GM23248 (cell line): ENCODE measurements at places on chromosomes 5 and 9. TPM values are rescaled to one million over a fixed set of nuclear protein-coding genes. Genes with fewer than 3 reads are reported as not detected.
A peak's percentile ranks its signal among the peaks of the same experiment; 100 is the strongest.

PCA3 gene
- total RNA-seq = not detected in 2 replicates

DEPDC1B gene
- 2.5 and 8.5 TPM in 2 replicates for total RNA-seq

MYOT gene
- total RNA-seq = not detected in 2 replicates

OR1N2 gene
- not detected in 2 replicates for total RNA-seq

LOX gene
- 418 and 440 TPM in 2 replicates for total RNA-seq

OLFM1 gene
- total RNA-seq = 17.0 and 18.6 TPM in 2 replicates

OR13C8 gene
- total RNA-seq = not detected in 2 replicates

LRRC14B gene
- total RNA-seq = not detected in 2 replicates

ADCY2 gene
- total RNA-seq = not detected in 2 replicates

DNA sequence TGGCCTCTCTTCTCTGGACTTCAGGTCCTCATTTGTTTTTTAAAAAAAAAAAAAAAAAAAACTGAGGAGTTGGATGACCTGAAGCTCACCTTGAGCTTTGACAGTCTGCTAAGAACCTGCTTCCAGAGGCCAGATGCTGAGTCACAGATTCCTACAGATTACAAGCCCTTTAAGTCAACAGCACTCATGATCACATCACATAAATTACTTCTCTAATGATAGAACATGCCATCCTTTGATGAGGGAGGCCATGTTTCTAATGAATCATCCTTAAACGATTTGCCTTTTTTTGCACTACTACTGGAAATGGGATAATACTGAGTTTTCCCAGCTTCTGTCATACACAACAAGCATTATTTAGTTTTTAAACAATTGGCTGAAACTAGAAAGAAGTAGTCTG lies 34.2 kb upstream of the MYOT start:
- DNase-seq = peak; percentile 70

GRCh38 chr5:172953776-172954675 lies 5.2 kb upstream of the RPL26L1 start:
- DNase-seq = peak; percentile 98

- DNase-seq = no peak
Observed at GRCh38 chr5:67194166-67194565, 2.4 kb downstream of the CD180 start.

- DNase-seq = no peak
Observed at GRCh38 chr5:11459716-11460115, 444.5 kb downstream of the CTNND2 start.

DNA sequence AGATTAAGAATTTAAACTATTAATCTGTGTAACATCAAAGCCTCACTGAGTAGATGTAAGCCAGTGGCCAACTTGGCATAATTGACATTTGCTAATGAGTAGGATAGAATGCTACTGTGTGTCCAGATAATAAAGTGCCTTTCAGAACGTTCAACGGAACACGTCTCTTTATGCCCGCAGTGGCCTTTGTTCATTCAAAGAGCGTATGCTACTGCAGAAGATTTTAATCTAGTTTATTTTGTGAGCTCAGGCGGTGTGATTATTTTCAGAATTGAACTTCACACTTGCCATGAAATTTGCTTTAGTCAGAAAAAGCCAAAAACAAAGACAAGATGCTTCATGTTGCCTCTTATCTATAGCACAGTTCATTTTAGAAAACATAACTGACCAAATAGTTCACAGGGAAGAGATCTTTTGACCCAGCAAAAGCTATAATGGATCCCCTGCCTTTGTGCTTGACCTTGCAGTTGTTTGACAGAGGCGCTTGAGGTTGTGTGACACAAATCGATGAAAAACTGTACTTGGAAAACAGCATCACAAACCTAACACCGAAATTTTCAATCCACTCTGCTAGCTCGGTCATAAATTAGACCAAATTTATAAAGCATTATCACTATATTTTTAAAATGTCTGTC lies 530.9 kb upstream of the TYRP1 start:
- no peak for DNase-seq

GRCh38 chr5:76234665-76235064 lies 151.5 kb downstream of the SV2C start:
- no peak for DNase-seq

GRCh38 chr9:129898185-129898584 lies 62.9 kb downstream of the USP20 start:
- peak; percentile 39 for DNase-seq

GRCh38 chr9:131667576-131667975 lies 72.3 kb downstream of the RAPGEF1 start:
- DNase-seq = peak; percentile 52

DNA sequence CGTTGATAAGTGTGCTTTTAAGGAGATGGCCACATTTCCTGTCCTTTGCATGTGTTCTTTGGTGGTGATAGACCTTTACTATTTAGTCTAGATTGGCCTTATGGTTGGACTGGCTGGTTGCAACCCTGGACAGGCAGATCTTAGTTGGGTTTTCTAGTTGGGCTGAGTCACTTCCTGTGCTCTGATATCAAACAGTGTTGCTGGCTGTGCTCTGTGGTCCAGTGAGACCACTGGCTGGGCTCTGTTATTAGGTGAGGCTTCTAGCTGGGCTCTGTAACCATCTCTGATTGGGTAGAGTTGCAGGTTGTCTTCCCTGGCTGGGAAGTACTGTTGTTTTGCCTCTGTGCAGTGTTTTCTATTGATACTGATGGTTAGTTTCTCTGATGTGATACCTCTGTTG lies 432.5 kb downstream of the LRRC70 start:
- no peak for DNase-seq

GRCh38 chr5:16304846-16305245 lies 125.3 kb upstream of the MARCHF11 start:
- peak; percentile 28 for DNase-seq

DNA sequence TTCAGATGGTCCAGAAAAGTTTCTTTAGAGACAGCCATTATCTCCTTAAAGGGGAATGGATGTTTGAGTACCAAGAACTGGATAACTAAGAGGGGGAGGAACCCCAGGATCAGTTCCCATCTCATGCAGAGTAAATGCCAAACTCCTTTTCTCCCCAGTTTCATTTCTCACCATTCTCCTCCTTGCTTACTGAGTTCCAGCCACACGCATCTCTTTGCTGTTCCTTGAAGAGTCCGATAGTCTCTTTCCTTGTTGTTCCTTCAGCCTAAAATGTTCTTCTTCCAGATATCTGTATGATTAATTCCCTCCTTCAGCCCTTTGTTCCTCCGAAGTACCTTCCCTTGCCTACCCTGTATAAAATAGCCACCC lies 30.0 kb downstream of the KDM4C start:
- peak; percentile 6 for DNase-seq

DNA sequence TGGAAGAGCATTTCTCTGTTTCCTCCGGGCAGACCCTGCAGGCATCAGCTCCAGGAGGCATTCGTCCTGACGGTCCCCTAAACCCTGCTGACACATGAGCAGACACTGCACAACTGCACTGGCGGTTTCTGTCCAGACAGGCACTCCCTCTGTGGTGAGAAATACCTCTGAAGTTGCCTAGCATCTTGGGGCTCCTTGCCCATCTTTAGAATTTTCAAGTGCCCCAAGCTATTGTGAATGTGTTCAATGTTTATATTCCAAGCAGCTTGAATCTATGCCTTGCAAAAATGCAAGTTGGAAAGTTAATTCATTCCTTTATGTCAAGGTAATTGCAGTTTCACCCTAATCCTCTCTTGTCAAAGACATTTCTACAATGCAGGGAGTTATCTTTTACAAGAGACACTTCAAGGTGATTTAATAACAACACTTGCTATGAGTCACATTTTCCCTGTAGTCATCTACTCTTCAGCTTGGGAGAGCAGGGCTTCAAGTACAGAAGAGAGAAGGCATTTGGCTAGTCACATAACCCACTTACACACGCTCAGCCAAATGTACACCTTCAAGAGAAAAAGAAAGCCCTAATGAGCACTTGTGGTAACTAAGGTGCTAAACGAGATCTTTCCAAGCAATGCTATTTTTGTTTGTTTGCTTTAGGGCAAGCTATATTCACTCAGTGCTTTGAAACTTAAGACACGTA lies 302.5 kb downstream of the MLLT3 start:
- DNase-seq = peak; percentile 78

- peak; percentile 20 for DNase-seq
Observed at GRCh38 chr5:74064225-74064624, 438.2 kb downstream of the ARHGEF28 start.

DNA sequence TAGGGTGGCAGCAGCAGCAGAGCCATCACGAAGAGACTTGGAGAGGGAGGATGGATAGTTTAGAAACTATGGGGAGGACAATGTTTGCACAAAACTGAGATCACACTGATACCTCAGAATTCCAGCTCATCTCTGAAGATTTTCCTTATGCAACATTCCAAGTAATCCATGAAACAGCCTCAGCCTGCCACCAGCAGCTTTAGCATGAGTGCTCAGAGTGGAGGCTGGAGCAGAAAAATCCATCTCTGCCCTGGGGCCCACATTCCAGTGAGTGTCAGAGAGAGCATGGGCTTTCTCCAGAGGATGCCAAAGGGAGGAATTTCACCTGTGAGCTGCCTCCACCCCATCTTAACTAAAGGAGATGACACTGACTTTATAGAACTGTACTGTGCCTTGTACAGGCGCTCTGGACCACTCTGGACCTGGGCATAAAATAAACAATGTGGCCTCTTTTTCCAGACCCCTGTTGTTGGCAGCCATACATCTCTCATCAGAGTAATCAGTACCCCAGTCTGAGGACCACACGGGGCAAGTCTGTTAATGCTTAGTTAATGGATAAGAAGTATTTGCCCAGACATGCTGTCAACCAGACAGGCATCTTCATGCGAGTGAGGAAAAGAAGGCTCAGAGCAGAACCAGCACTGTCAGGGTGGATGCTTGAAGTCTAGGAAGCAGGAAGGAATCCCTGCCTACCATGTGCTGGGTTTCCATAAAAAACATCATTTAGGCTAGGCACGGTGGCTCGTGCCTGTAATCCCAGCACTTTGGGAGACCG lies 440.9 kb downstream of the ENC1 start:
- peak; percentile 80 for DNase-seq

- no peak for DNase-seq
Observed at GRCh38 chr9:37542895-37543294, 33.3 kb downstream of the FBXO10 start.

- peak; percentile 53 for DNase-seq
Observed at GRCh38 chr5:126695091-126695490, 81.8 kb upstream of the LMNB1 start.

DNA sequence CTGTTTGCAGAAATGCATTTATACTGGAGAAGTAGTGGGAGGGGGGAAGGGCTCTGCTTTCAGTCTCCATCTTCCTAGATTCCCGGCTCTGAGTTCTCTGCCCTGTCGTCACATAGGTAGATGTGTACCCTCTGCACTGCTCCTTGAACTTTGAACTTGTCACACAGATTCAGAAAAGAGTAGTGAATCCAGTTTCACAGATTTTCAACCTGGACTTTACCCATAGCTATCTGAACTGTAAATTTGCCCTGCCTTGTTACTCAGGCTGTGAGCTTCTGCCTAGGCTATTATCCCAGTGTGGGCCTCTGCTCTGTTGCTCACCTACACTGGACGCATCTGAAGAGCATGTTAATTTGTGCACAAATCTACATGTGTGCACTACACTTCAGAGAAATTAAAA lies 12.8 kb upstream of the C9orf152 start:
- DNase-seq = no peak
